ENCODE measurements at places on chromosomes 7 and 10. TPM values are rescaled to one million over a fixed set of nuclear protein-coding genes. Genes with fewer than 3 reads are reported as not detected.

The AQP1 gene
- not detected for total RNA-seq

GRCh38 chr7:14381936-14382335 lies 392.5 kb upstream of the ETV1 start:
- DNase-seq, result no peak
- H3K27ac ChIP-seq, result no peak overlapping the region
- H3K36me3 ChIP-seq, result no peaks in the 10 kb centered on the region
- no peak overlapping the region for H3K4me3 ChIP-seq
- no peaks in the 10 kb centered on the region for H3K4me1 ChIP-seq

- no peaks in the 10 kb centered on the region for H3K27me3 ChIP-seq
- H3K4me3 ChIP-seq, result no peak overlapping the region
- H3K27ac ChIP-seq, result no peak overlapping the region
- no peaks in the 10 kb centered on the region for H3K4me1 ChIP-seq
- no peak for DNase-seq
Observed at GRCh38 chr10:87550741-87551140, 46.0 kb downstream of the MINPP1 start.

GRCh38 chr7:2114052-2114451 lies 118.7 kb downstream of the MAD1L1 start:
- H3K4me3 ChIP-seq, result no peak overlapping the region
- H3K4me1 ChIP-seq, result peaks cover 59% of the 10 kb centered on the region
- no peaks in the 10 kb centered on the region for H3K27me3 ChIP-seq
- no peaks in the 10 kb centered on the region for H3K36me3 ChIP-seq

The STAG3 gene
- total RNA-seq, result 0.22 TPM

DNA sequence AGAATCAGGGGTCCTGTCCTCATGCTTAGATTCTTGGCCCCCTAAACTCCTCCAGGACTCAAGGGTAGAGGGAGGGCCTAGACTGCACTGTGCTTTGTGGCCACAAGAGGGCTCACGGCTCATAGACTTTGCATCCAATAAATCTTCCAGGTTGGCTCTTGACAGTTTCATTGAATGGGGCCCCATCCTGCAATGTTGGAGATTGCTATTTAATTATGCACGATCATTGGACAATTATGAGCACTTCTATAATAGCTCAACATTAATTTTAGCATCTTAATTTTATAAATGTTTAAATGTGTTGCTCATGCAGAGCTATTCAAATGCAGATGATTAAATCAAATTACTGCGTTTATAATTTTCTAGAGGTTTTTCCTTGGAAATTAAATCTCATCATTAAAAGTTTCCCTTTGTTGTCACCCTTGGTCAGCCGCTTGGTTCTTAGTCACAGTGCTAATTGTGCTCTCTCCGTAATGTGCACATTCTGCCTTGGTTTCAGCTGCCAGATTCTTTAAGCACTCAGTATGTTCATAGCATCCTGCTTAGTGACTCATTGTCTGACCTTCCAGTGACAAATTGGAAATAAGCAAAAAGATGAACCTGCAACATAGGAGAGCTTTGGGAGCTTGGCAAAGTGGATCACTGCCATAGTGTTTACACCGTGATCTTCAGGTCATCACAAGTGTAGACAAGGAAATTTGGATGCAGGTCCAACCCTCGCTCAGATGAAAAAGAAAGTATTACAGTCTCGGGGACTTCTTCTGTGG lies 33.4 kb upstream of the PLPP4 start:
- no peaks in the 10 kb centered on the region for H3K4me1 ChIP-seq
- no peak overlapping the region for H3K27ac ChIP-seq
- no peaks in the 10 kb centered on the region for H3K36me3 ChIP-seq
- no peak overlapping the region for H3K4me3 ChIP-seq

- no peak overlapping the region for H3K4me3 ChIP-seq
- H3K27me3 ChIP-seq, result no peaks in the 10 kb centered on the region
- peaks cover 15% of the 10 kb centered on the region for H3K4me1 ChIP-seq
Observed at GRCh38 chr7:134777908-134778580, 1.4 kb upstream of the CALD1 start.

DNA sequence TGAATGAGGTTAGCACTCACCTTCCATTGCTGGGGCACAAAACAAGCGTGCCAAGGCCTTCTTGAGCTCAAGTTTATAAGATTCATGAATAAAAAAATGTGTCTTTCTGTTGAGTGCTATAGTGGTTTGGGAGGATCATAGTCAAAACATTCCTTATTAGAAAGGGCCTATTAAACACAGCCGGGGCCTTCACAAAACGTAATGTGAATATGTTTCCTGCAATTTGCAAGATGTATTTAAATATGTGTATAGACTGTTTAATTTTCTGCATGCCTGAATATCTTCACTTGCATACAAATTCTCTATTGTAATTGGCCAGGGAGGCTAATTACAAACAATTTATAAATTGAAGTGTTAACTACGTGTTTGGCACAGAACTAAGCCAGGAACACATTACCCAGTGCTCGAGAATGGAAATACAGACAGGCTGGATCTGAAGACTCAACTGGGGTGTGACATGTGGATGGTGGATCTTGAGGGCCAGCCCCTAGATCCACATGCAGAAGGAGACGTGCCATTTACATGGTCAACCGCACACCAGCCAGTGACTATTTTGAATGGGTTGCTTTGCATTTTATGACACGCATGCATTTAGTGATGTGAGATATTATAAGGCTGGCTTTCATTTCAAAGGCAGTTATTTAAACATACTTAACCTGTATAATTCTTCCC lies 31.3 kb downstream of the LYZL2 start:
- DNase-seq, result no peak
- H3K27ac ChIP-seq, result no peak overlapping the region
- no peak overlapping the region for H3K4me3 ChIP-seq
- peaks cover 65% of the 10 kb centered on the region for H3K4me1 ChIP-seq
- no peaks in the 10 kb centered on the region for H3K36me3 ChIP-seq
- no peaks in the 10 kb centered on the region for H3K27me3 ChIP-seq

DNA sequence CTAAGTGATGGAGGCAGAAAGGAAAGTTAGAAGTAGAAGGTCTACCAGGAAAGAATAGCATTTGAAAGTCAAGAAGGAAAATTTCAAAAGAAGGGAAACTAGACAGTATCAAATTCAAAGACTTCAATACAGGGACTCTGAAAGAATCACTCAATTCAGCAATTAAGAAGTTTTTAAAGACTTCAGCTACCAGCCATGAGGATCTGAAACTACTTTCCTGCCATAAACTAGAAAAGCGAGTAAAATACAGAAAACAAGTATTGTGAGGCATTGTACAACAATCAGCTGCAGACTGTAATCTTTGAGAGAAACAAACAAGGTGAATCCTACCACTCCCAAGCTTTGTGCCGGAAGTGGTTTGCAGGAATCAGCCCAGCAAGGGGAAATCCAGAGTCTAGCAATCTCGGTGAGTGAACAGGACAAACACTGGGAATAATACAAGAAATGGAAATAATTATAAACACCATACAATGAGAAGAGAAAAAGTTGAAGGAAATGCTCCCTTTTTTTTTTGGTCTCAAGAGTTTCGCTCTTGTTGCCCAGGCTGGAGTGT lies 62.4 kb downstream of the ARHGAP12 start:
- peaks cover 56% of the 10 kb centered on the region for H3K4me1 ChIP-seq
- peaks cover 3% of the 10 kb centered on the region for H3K36me3 ChIP-seq
- DNase-seq, result no peak
- H3K27ac ChIP-seq, result peak overlapping the region; percentile 23

DNA sequence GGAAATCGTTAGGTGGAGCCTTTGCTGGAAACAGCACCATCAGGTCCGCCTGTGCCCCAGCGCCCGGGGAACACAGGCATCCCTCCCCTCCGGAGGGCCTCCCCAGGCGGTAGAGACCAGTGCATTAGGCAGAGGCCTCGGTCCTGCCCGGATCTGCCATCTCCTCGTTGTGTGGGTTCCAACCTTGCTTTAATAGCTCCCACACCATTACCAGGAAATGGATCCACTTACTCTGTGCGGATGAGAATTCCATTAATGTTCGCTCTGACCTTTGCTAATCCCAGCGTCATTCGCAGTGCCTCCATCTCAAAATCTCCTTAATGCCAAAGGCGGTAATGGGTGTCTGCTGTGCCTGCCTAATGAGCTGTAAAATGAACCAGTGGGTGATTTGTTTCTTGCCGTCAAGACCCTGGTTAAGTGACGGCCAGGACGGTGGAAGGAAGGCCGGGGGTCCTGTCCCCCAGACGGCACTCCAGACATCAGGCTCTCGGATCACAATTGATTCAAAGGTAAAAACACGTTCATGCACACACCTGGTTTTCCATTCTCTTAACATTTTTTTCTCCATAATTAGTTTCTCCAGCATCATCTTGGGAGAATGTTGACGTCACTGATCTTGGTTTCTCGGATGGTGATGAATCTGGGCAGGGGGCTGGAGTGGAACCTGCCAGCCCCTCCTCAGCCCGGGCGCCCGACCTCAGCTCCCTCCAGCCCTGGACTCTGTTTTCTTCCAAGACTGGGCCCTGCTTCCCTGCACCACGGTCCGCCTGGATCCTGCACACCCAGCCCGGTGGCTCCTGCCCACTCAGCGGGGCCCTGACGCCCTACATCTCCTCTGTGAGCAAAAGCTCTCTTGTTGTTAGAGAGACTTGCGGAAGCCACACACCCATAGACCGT lies 22.8 kb upstream of the FAM20C start:
- H3K4me3 ChIP-seq, result no peak overlapping the region
- DNase-seq, result no peak
- H3K4me1 ChIP-seq, result peaks cover 8% of the 10 kb centered on the region
- no peak overlapping the region for H3K27ac ChIP-seq
- H3K36me3 ChIP-seq, result no peaks in the 10 kb centered on the region

- no peaks in the 10 kb centered on the region for H3K36me3 ChIP-seq
- no peak overlapping the region for H3K27ac ChIP-seq
- H3K4me3 ChIP-seq, result no peak overlapping the region
Observed at GRCh38 chr7:57651006-57651405, 201.0 kb downstream of the ZNF716 start.

DNA sequence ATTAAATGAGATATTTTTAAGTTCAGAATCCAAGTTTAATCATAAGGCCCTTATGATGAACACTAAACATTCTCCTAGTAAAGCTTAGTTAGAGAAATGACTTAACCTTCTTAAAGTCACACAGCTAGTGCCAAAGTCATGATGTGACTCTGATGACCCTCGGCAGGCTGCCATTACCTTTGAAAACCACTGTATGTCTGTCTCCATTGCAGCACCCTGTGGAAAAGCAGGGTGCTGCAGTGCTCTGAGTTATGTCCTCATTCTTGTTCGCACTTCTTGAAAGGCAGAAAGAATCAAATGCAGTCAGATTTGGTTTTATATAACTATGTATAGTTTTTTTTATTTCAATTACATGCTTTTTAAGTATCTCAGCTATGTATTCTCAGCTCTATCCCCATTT lies 105.0 kb downstream of the PHTF2 start:
- no peak overlapping the region for H3K4me3 ChIP-seq
- peak; percentile 8 for DNase-seq
- H3K27ac ChIP-seq, result no peak overlapping the region
- no peaks in the 10 kb centered on the region for H3K27me3 ChIP-seq

The CXCL12 gene
- total RNA-seq, result not detected

The MYOF gene
- total RNA-seq, result 0.42 TPM

DNA sequence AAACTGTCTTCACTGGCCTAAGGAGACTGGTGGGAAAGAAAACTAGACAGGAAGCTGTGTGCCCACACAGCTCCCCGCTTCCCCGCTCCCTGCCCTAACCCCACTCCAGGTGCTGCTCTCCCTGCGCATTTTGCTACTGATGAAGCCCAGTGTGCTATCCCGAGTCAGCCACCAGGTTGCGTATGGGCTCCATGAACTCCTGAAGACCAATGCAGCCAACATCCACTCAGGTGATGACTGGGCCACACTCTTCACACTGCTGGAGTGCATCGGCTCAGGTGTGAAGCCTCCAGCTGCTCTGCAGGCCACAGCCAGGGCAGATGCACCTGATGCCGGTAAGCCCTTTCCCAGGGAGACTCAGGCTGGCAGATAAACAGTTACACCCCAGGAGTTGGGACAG lies 20.3 kb upstream of the NFKB2 start:
- H3K27me3 ChIP-seq, result no peaks in the 10 kb centered on the region
- H3K27ac ChIP-seq, result no peak overlapping the region
- H3K4me3 ChIP-seq, result no peak overlapping the region
- no peak for DNase-seq

- peaks cover 76% of the 10 kb centered on the region for H3K4me1 ChIP-seq
- H3K36me3 ChIP-seq, result peaks cover 1% of the 10 kb centered on the region
- no peak for DNase-seq
- no peak overlapping the region for H3K4me3 ChIP-seq
- H3K27me3 ChIP-seq, result no peaks in the 10 kb centered on the region
- H3K27ac ChIP-seq, result no peak overlapping the region
Observed at GRCh38 chr7:76354516-76354915, 4.3 kb downstream of the YWHAG start.

The LOXL4 gene
- 8.8 TPM for total RNA-seq

DNA sequence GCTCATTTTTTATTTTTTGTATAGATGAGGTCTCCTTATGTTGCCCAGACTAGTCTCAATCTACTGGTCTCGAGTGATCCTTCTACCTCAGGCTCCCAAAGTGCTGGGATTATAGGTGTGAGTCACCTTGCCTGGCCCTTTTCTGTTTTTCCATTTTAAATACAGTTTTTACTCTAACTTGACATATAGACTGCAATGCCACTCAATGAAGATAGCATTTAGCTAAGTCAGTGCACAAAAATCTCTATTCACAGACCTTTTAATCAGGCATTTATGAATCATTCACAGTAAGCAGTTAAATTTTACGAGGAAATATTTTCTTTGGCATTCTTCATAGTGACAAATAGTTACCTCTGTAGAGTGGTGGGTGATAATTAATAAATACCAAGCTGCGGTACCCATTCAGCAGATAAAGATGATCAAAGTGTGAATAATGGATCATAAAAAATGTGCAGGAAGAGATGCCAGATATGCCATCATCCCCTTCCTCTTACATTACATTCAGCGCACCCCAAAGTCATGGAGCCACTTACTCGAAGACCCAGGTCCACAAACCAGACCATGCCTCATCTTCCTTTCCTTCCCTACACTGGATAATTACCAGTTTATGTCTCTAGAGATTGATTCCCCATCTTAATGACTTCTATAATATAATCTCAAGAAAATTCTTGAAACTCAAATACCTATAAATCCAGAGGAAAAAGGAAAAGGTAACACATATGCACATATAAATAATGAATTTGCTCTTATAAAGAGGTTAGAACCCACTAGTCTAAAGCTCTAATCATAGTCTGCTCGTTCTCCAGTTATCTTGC lies 56.0 kb downstream of the UBE2H start:
- H3K4me3 ChIP-seq, result no peak overlapping the region
- H3K27ac ChIP-seq, result no peak overlapping the region
- no peak for DNase-seq
- peaks cover 4% of the 10 kb centered on the region for H3K36me3 ChIP-seq

The ZFAND2A gene
- 140 TPM for total RNA-seq

DNA sequence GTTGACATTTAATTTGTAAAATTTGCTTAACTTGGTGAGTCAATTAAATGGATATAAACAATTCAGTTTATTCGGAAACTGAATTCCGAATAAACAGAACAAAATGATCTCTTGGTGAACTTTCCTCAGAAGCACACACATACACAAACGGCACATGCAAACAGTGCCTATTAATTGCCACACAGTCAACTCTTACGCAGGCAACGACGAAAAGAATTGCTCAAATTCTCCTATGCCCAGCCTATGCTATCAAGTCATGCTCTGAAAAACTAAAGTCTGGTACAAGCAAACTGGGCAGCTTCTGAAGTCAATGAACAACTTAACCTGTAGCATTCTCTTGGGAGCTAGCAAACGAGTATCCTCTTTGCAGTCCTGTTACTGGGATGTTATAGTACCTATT lies 38.8 kb upstream of the ASL start:
- H3K27ac ChIP-seq, result no peak overlapping the region
- H3K36me3 ChIP-seq, result no peaks in the 10 kb centered on the region
- peaks cover 48% of the 10 kb centered on the region for H3K4me1 ChIP-seq

The DYNC1I1 gene
- total RNA-seq, result 0.08 TPM

The TEX47 gene
- total RNA-seq, result not detected

- peak overlapping the region; percentile 84 for H3K4me3 ChIP-seq
- no peaks in the 10 kb centered on the region for H3K36me3 ChIP-seq
- peaks cover 18% of the 10 kb centered on the region for H3K4me1 ChIP-seq
- DNase-seq, result no peak
- H3K27ac ChIP-seq, result no peak overlapping the region
Observed at GRCh38 chr7:130667593-130668257, 823 bp downstream of the COPG2 start.

Data from HepG2 (cell line).